ENCODE measurements at places on chromosomes 5 and 9. TPM values are rescaled to one million over a fixed set of nuclear protein-coding genes. Genes with fewer than 3 reads are reported as not detected.

DNA sequence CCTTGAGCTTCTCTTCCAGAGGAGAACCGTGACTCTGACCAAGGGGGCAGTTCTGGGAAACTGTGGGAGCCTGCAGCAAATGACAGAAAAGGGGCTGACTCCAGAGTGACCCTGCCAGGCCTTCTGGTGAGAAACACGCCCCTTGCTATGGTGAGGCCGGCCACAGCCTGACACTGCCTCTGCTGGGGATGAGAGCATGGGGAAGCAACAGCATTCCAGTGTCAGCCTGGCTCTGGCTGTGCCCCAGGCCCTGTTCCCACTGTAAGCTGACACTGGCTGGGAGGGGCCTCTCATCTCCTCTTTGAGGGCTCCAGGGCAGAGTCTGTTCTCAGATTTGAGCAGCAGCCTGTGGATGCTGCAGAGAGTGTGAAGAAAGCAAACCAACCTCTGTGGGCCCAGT, 180.0 kb upstream of the IL12B start:
- no peak overlapping the region for H3K4me3 ChIP-seq
- H3K36me3 ChIP-seq, result no peaks in the 10 kb centered on the region
- H3K27ac ChIP-seq, result no peak overlapping the region

GRCh38 chr5:146794326-146795029, 84.1 kb downstream of the PPP2R2B start:
- no peak for DNase-seq
- no peak overlapping the region for H3K27ac ChIP-seq
- no peak overlapping the region for H3K4me3 ChIP-seq
- H3K36me3 ChIP-seq, result no peaks in the 10 kb centered on the region

- no peak for DNase-seq
- no peak overlapping the region for H3K4me3 ChIP-seq
- no peaks in the 10 kb centered on the region for H3K36me3 ChIP-seq
- peak overlapping the region; percentile 72 for H3K27ac ChIP-seq
- peaks cover 12% of the 10 kb centered on the region for H3K4me1 ChIP-seq
- H3K27me3 ChIP-seq, result no peaks in the 10 kb centered on the region
These were observed 167.2 kb downstream of the C9orf152 start for GRCh38 chr9:110040788-110041187.

- no peak for DNase-seq
- no peak overlapping the region for H3K27ac ChIP-seq
- no peaks in the 10 kb centered on the region for H3K27me3 ChIP-seq
- no peak overlapping the region for H3K4me3 ChIP-seq
- no peaks in the 10 kb centered on the region for H3K4me1 ChIP-seq
These were observed 13.1 kb upstream of the IGFBPL1 start for GRCh38 chr9:38437193-38437823.

DNA sequence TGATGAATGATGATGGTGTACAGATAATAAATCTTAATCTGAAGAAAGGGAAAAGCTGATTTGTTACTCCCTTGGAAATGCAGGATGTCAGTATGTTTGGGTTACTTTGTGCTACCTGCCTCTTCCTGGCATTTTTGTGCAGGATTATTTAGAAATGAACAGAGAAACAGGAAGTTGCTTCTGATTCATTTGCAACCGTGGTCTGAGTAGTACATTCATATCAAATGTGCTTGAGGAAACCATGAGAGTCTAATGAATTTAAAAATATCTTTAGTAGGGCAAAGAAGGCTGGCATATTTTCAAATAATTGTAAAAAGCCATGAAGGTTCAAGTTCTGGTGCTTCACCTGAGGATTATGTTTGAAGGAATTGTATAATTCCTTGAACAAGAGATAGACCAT, 391.6 kb downstream of the TMEM161B start:
- no peak overlapping the region for H3K27ac ChIP-seq
- H3K4me3 ChIP-seq, result no peak overlapping the region
- no peak for DNase-seq
- no peaks in the 10 kb centered on the region for H3K36me3 ChIP-seq
- no peaks in the 10 kb centered on the region for H3K27me3 ChIP-seq

ARID3C gene
- total RNA-seq, result not detected

TIFAB gene
- not detected for total RNA-seq

- no peaks in the 10 kb centered on the region for H3K27me3 ChIP-seq
- no peak overlapping the region for H3K4me3 ChIP-seq
- no peaks in the 10 kb centered on the region for H3K4me1 ChIP-seq
- H3K27ac ChIP-seq, result no peak overlapping the region
These were observed 1.3 kb downstream of the LRRC14B start for GRCh38 chr5:192691-192969.

DNA sequence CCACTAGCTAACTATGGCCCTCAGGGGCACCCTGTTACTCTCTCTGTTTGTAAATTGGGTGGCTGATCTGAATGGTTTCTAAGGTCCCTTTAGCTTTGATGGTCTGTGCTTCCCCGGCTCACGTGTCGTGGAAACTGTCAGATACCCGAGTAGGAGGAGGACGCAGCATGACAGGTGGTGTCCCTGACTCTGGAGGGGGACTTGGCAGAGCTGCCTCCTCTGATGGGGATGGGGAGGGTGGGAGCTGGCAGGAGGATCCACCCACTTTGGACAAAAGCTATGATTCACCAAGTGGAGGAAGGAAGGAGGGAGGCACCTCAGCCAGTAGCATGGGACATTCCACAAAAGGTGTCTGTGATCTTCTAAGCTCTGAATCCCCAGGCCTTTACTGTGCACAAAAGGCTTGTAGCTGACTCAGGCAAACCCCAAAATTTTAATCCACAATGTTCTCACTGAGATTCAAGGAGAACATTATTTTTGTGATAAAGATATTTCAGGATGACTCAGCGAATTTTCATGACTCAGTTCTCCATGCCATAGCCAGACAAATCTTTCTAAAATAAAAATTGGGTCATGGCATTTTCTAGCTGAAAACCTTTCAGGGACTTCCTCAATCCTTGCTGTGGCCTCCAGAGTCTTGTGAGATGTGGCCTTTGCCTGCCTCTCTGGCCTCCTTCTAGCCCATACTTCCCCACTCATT, 131.0 kb upstream of the BRINP1 start:
- no peaks in the 10 kb centered on the region for H3K27me3 ChIP-seq
- H3K27ac ChIP-seq, result no peak overlapping the region
- H3K36me3 ChIP-seq, result no peaks in the 10 kb centered on the region

LCN6 gene
- total RNA-seq, result 145 TPM

DNA sequence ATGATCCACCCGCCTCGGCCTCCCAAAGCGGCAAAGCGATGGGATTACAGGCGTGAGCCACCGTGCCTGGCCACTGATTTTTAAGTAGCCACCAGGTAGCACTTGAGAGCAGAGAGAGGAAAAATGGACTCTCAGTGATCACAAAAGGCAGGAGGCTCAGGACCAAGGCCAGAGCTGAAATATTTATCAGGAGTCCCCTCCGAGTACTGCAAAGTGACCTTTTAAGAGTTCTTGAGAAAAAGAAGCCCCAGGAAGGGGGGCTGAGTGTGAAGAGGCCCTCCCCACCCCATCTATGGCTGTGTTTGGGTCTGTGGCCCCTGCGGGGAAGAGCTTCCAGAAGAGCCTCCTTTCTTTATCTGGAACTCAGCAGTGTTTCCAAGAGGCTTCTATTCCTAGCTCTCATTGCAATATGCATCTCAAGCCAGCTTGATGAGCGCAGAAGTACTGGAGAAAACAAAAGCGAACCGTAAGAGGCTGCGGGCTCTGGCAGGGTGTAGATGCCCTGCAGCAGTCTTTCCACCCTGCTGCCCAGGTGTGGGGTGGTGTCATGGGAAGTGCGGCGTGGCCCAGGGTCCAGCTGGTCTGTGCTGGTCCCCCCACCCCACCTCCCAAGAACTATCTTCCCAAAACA, 75.5 kb upstream of the CDK20 start:
- no peaks in the 10 kb centered on the region for H3K4me1 ChIP-seq
- DNase-seq, result no peak
- H3K27ac ChIP-seq, result no peak overlapping the region
- H3K27me3 ChIP-seq, result no peaks in the 10 kb centered on the region
- no peaks in the 10 kb centered on the region for H3K36me3 ChIP-seq

PCDHA4 gene
- total RNA-seq, result 0.26 TPM

PIP5KL1 gene
- total RNA-seq, result 11.3 TPM

- no peak overlapping the region for H3K27ac ChIP-seq
- DNase-seq, result no peak
- no peak overlapping the region for H3K4me3 ChIP-seq
- no peaks in the 10 kb centered on the region for H3K36me3 ChIP-seq
- no peaks in the 10 kb centered on the region for H3K4me1 ChIP-seq
- no peaks in the 10 kb centered on the region for H3K27me3 ChIP-seq
These were observed 177.5 kb downstream of the SYK start for GRCh38 chr9:90979138-90979551.

DNA sequence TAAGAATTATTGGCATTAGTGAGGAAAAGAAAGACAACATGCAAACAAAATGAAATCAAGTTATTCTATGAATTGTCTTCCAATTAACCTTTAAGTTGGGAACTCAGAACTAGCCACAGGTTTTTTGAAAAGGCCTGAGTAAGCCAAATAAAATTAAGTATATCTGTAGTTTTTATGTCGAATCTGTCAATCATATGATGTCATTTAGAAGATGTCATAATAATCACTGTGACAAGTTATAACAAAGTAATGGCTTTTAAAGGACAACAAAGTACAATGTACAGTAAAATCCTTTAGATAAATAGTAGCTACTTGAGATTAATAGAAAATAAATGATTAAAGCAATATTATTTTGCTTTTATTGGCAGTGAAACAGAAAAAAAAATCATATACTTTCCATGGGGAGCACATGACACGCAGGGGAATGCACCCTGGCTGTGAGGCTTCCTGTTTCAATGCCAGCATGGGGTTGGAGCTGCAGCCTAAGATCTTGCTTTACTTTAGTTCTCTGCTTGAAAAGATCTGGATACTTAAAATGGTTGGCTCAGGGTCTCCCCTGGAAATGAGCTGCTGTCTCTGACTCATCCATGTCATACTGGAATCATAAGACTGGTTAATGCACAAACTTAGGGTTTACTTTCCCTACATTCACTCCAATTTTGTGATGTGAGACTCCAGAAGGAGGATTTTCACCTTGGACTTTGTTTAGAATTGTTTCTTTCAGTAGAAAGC, 284.3 kb downstream of the TAF11L14 start:
- H3K4me1 ChIP-seq, result no peaks in the 10 kb centered on the region
- no peak for DNase-seq
- H3K27me3 ChIP-seq, result no peaks in the 10 kb centered on the region
- no peaks in the 10 kb centered on the region for H3K36me3 ChIP-seq
- H3K4me3 ChIP-seq, result no peak overlapping the region

DNA sequence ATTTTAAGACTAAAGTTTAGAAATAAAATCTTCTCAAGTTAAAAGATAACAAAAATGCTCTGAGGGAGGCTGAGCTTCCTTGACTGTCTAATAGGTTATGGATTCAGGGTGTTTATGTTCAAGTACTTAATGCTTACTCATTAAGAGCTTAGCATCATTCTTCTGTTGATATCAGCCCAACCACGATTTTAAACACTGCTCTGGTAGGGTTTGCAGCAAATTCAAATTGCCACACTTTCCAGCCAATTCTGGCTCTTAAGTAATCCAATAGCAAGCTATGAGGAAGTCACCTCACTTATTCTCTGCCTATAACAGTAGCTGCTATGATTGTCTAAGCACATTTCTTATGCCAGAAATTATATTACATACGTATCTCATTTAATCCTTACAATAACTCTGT, 191.0 kb upstream of the KIF2A start:
- H3K4me3 ChIP-seq, result no peak overlapping the region
- H3K36me3 ChIP-seq, result no peaks in the 10 kb centered on the region
- H3K27me3 ChIP-seq, result no peaks in the 10 kb centered on the region
- H3K27ac ChIP-seq, result no peak overlapping the region

DNA sequence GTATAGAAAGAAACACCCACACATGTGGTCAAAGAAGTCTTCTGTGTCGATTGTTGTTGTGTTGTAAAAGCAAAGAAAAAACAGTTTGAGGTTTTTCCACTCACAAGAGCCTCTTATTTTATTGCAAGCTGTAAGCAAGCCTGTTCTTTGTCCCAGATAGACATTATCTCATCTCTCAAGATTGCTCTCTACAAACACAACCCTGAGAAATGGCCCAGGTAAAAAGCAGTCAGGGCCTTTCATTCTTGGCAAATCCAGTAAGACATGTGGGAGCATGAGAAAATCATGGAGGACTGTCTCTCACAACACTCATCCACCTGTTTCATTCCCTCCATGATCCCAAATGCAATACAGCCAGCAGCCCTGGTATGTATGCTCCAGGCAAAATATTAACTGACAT, 286.6 kb upstream of the POU5F2 start:
- no peak for DNase-seq
- no peak overlapping the region for H3K27ac ChIP-seq
- no peaks in the 10 kb centered on the region for H3K4me1 ChIP-seq
- no peak overlapping the region for H3K4me3 ChIP-seq

GRCh38 chr5:15529013-15529412, 29.0 kb downstream of the FBXL7 start:
- H3K27me3 ChIP-seq, result no peaks in the 10 kb centered on the region
- no peak overlapping the region for H3K4me3 ChIP-seq
- no peaks in the 10 kb centered on the region for H3K4me1 ChIP-seq
- no peak for DNase-seq
- no peak overlapping the region for H3K27ac ChIP-seq

DNA sequence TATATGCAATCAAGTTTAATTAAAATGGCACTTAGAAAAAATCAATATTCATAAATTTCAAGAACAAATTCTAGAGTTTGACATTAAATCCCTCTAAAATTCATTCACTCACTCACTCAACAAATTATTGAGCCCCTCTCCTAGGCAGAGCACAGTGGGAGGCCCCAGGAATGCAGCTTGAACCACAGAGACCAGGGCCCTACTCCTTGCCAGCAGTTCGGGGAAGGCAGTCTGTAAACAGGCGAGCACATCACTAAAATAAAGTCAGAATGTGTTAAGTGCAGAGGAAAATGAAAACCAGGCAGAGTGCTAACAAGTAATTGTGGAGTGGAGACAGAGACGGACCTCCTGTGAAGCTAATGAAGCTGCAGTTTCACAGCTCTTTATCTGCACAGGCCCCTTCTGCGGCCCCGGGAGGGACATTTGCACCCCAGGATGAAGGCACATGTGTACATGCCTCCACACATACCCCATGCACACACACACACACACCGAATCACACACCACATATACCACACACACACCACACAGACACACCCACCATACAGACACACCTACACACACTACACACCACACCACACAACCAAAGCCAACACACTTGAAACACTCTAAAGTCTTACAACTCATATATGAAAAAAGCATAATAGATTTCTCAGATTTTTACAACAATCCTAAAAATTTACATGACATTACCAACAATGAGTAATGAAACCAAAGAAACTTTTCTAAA, 40.5 kb downstream of the BHMT start:
- H3K4me3 ChIP-seq, result no peak overlapping the region
- H3K27ac ChIP-seq, result no peak overlapping the region
- H3K36me3 ChIP-seq, result no peaks in the 10 kb centered on the region
- no peaks in the 10 kb centered on the region for H3K27me3 ChIP-seq
- no peaks in the 10 kb centered on the region for H3K4me1 ChIP-seq
- no peak for DNase-seq

TMC1 gene
- total RNA-seq, result under 0.01 TPM

ECSCR gene
- total RNA-seq, result 68.9 TPM

IFNA13 gene
- not detected for total RNA-seq

- H3K4me3 ChIP-seq, result no peak overlapping the region
- no peaks in the 10 kb centered on the region for H3K36me3 ChIP-seq
- H3K27ac ChIP-seq, result peak overlapping the region; percentile 56
- DNase-seq, result peak; percentile 41
- H3K27me3 ChIP-seq, result no peaks in the 10 kb centered on the region
These were observed 23.5 kb downstream of the NMRK1 start for GRCh38 chr9:75064307-75065025.

IL3 gene
- total RNA-seq, result not detected

GRCh38 chr9:130010151-130010988, 32.6 kb downstream of the FNBP1 start:
- no peak overlapping the region for H3K4me3 ChIP-seq
- DNase-seq, result no peak
- H3K27ac ChIP-seq, result peak overlapping the region; percentile 17

NIM1K gene
- total RNA-seq, result 0.26 TPM

All from uterus (tissue), 4 donors.